ENCODE measurements at places on chromosomes 6 and 20. TPM values are rescaled to one million over a fixed set of nuclear protein-coding genes. Genes with fewer than 3 reads are reported as not detected.

GRCh38 chr6:46948699-46949098 is 27.0 kb upstream of the ADGRF5 start:
- no peak for DNase-seq

- DNase-seq: no peak
Observed at GRCh38 chr20:49843139-49843538, 30.5 kb downstream of the SLC9A8 start.

- no peak for DNase-seq
Observed at GRCh38 chr6:69875715-69876114, 9.4 kb downstream of the COL19A1 start.

- DNase-seq: no peak
Observed at GRCh38 chr6:129498541-129498940, 211.4 kb downstream of the ARHGAP18 start.

GRCh38 chr6:128112494-128112893 is 211.6 kb upstream of the THEMIS start:
- DNase-seq: no peak

DNA sequence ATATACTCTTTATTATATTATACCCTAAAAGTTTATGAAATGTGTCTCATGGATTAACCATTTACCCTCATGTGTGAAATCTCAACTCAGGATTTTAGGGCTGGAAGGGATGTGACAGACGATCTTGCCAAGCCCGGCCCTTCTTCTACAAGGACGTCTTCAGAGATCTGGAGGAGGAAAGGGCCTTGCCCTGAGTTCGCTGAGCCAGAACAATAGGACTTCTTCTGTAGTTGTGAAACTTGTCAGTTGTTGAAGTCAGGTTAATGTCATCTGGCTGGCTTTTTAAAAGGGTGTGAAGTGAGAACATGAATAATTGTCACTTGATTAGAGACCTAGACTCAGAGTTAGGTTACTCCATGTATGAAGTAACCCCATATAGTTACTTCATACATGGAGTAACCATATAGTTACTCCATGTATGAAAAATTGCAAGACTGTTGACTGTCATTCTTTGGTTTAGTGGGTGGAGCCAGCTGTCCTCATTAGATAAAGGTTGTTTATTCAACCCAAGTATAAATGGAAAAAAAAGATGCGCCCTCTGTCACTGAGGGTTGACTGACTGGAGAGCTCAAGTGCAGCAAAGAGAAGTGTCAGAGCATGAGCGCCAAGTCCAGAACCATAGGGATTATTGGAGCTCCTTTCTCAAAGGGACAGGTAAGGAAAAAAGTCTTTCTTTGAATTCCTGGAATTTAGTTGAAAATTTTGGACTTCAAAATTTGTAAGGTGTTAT is at the start of gene ARG1:
Gene ARG1, plus strand, starts transcription at position 541 of the 730 bp plus-strand sequence. Its CDS starts 57 bp downstream, at position 598.
- no peak for DNase-seq

DNA sequence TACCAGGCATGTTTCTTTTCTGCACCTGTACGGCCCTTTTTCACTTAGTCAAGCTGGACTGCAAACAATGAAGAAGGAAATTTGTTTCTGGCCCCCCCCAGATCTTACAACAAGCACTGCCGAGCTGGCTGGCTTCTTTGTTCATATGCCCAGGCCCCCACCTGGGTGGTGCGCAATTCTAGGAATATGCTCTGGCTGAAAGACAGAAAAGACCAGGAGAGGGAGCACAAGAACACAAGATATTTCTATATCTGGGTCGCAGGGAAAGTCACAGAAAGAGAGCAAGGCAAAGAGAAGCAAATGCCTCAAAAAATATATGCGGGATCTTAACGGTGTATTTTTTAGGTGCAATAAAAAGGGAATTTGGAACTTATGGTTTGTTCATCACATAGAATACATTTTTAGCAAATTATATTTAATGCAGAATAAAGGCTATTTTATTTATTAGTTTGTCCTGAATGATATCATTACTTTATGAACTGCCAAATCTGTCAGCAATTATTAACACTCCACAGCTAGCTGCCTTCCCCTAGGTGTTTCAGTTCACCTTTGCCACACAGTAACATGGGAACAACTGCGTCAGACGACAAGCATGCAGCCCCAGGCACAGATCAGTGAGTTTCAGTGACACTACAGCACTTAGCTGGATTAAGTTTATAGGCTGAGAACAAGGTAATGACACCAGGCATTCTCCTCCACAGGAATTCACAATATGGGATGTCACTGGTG is 76.5 kb downstream of the GJA10 start:
- no peak for DNase-seq

- no peak for DNase-seq
Observed at GRCh38 chr6:30002871-30003270, 58.2 kb upstream of the POLR1H start.

GRCh38 chr20:31823360-31824124 is 4.4 kb downstream of the MYLK2 start:
- DNase-seq: no peak

- DNase-seq: no peak
Observed at GRCh38 chr6:144189351-144189750, 39.0 kb downstream of the STX11 start.

Gene ULBP1
- total RNA-seq: 0.77 TPM

Gene TREML2
- total RNA-seq: 2.0 TPM

Gene TBC1D22B
- total RNA-seq: 15.6 TPM

Gene MEP1A
- not detected for total RNA-seq

Gene NFATC2
- 39.4 TPM for total RNA-seq

Gene GPR63
- total RNA-seq: 1.3 TPM

Data from activated naive CD4-positive, alpha-beta T cell treated with anti-CD3 and anti-CD28 coated beads, Interleukin-2, amount 50 U/mL, for 72 hours (primary cell).